ENCODE measurements at places on chromosomes 13 and 19.
A peak's percentile ranks its signal among the peaks of the same experiment; 100 is the strongest.

DNA sequence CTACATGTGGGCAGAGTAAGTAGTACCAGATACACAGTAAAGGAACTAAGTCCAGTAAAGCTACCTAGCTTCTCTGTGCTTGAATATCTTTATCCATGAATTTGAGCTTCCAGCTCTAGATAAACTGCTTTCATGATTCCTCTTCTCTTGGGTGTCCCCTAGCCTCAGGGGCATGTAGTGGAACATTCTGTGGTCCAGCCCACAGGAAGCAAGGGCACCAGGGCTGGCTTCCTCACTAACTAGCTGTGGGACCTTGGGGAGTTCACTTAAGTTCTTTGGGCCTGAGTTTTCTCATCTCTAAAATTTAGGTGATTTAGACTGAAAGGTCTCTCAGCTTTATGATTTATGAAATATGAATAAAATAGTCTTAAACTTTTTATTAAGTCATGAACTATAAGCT is 185.7 kb downstream of the KATNAL1 start:
- DNase-seq: no peak

DNA sequence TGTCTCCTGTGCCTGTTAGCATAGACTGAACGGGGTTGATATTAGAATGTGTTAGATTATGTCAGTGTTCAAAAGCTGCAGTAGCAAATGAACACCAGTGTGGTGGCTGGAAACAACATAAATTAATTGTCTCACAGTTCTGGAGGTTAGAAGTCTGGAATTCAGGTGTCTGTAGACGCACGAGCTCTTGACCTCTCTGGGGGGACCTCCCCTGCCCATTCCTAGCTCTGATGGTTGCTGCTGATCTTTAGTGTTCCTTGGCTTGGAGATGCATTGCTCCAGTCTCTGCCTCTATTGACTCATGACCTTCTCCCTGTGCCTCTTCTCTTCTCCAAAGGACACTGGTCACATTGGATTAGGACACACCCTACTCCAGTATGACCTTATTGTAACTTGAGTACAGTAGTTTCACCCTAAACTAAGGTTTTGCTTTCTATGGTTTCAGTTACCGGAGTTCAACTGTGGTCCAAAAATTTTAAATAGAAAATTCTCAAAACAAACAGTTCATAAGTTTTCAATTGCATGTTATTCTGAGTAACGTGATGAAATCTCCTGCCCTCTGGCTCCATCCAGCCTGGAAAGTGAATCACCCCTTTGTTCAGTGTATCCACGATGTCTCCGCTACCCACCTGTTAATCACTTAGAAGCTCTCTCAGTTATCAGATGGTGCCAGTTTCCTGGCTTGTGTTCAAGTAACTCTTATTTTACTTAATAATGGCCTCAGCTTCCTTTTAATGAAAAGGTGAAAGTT is 273.2 kb downstream of the MYO16 start:
- DNase-seq: no peak

GRCh38 chr19:12825254-12826131 is 8.9 kb downstream of the RTBDN start:
- peak; percentile 34 for DNase-seq

GRCh38 chr19:34432797-34433196 is 4.6 kb downstream of the UBA2 start:
- DNase-seq: no peak

GRCh38 chr19:38975214-38975860 is at the start of gene FBXO17:
Gene FBXO17, minus strand, starts transcription at chr19:38975742. Its CDS starts 25,423 bp downstream, at chr19:38950319.
- no peak for DNase-seq

- DNase-seq: no peak
Measured at GRCh38 chr19:38070573-38070972, 153.4 kb downstream of the DPF1 start.

DNA sequence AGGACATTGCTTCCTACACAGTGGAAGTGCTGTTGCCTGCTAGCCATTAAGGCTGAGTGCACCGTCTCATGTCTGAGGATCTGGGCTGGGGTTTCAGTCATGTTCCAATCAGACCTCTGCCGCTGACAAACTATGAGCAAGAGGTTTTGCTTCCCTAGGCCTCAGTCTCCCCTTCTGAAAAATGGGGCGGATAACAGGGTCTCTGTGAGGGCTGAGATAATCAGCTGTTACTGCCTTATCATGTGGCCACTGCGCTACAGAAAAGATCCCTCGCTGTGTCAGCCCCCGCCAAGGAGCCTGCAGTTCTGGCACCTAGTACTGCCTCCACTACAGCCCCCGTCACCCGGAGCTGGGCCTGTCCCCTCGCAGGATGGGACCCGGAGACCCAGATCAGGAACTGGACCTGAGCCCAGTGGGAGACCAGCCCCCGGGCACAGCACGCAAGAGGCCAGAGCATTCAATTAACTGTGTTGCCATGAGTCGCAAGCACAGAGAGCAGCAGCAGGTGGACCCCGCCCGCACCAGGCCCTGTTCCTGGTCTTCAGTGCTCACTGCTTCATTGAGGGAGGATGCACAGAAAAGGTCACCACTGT is 3.0 kb upstream of the PNKP start:
- DNase-seq: no peak

DNA sequence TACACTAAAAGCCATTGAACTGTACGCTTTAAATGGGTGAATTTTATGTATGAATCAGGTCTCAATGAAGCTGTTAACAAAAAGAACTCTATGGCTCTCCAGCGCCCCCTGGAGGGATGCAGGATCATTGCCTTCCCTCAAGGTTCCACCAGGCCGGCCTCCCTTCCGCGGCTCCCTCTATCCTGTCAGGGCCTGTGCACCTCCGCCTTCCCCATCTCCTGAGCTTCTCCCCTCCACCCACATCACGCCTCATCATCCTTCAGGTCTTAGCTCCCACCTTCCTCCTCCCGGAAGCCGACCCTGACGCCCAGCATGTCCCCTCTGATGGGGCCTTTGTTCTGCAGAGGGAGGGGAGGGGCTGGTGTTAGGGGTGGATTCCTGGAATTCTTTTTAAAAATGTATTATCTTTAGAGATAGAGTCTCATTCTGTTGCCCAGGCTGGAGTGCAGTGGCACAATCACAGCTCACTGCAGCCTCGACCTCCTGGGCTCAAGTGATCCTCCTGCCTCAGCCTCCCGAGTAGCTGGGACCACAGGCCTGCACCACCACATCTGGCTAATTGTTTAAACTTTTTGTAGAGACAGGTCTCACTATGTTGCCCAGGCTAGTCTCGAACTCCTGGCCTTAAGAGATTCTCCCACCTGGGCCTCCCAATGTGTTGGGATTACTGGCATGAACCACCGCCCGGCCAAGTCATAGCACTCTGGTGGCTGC is 27.7 kb downstream of the MEIS3 start:
- DNase-seq: peak; percentile 83

DNA sequence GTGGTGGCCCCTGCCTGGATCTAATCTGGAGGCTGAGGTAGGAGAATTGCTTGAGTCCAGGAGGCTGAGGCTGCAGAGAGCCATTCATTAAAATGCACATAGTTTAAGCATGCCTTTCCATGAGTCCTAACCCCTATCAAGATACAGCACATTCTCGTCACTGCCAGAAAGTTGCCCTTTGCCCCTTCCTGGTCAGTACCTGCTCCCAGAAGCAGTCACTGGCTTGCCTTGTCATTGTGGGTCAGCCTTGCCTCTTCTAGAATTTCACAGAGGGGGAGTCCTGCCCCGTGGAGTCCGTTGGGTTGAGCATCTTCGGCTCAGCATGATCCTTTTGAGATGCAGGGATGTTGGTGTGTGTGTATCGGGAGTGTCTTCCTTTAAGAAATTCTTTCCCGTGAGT is 10.8 kb downstream of the BICRA start:
- no peak for DNase-seq

- no peak for DNase-seq
Measured at GRCh38 chr13:64314331-64314730, 2898.7 kb upstream of the PCDH20 start.

GRCh38 chr13:25966086-25966485 is 85.7 kb downstream of the SHISA2 start:
- DNase-seq: no peak

DNA sequence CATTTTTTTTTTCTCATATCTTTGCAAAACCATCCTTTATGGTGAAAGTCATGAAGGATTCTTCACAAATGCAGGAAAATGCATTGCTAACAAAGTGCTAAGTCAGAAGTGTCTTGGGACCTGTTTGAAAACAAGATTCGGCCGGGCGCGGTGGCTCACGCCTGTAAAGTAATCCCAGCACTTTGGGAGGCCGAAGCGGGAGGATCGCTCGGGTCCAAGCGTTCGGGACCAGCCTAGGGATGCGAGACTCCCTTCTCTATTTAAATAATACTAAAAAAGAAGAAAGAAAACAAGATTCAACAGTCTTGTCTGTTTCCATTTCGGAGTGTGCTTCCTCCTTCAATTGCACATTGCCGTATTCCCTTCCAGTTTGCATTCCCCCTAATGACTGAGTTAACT is 819 bp downstream of the EID2B start:
- no peak for DNase-seq

DNA sequence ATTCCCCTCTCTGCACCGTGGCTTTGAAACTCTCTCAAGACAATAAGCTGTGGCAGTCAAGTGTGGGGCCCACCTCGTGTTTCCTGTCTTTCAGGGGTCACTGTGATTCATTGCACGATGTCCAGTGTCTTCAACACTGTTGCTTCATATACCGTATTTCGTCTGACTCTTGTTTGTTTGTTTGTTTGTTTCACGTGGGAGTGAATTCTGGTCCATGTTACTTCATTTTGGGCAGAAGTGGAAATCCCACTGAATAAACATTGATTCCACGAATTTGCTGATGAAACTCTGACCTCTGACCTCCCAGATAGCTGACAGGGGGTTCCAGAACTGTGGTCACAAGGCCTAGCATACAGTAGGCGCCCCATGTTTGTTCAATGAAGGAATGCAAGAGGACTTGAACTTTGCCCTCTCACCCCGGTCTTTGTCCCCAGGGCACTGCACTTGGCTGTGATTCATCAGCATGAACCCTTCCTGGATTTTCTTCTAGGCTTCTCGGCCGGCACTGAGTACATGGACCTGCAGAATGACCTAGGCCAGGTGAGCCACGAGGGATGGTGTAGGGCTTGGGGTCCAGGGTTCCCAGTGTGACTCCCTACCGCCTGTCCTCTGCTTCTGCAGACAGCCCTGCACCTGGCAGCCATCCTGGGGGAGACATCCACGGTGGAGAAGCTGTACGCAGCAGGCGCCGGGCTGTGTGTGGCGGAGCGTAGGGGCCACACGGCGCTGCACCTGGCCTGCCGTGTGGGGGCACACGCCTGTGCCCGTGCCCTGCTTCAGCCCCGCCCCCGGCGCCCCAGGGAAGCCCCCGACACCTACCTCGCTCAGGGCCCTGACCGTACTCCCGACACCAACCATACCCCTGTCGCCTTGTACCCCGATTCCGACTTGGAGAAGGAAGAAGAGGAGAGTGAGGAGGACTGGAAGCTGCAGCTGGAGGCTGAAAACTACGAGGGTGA is 5.1 kb downstream of the NFKBIB start:
- no peak for DNase-seq

- DNase-seq: no peak
Measured at GRCh38 chr13:56015919-56016318, 1124.8 kb upstream of the PRR20A start.

GRCh38 chr13:21348488-21349120 is 110.5 kb downstream of the ZDHHC20 start:
- no peak for DNase-seq

DNA sequence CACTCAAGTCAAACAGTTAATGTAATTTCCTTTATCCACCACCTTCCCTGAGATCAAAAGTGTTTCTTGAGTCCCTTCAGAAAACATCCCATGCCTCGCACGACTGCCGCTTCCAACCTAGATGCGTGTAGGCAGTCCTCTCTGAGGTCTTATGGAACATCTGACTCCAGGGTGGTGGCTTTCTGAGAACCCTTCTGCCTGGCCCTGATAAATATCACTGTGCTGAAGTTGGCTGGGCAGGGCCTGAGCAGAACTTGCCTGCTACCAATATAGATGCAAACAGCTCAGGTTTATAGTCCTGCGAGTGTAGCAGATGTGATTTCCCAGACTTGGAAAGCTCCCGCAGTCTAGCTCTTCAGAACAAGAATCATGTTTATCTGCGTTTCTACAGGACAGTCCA is 61.1 kb upstream of the GPR12 start:
- no peak for DNase-seq

GRCh38 chr19:3743486-3743885 is 18.0 kb downstream of the APBA3 start:
- DNase-seq: no peak

DNA sequence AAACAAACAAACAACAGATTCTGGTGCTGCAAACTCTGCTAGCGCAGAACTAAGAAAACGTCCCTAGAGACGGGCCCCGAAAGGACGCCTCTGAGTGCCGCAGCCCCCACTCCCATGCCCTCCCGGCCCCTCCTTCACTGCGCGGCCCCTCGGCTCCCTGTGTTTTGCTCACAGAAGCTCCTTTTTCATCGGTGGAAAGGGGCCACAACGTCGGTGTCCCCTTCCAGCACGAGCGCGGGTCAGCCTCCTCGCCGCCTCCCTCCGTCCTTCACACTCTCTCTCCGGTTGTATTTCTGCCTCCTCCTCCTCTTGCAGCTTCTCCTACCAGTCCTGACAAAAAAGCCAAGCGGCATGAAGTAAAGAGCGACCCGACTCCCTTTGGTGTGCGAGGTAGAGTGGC is 14.8 kb upstream of the F7 start:
- DNase-seq: no peak

GRCh38 chr13:51603716-51604115 is 19.5 kb downstream of the WDFY2 start:
- DNase-seq: no peak

DNA sequence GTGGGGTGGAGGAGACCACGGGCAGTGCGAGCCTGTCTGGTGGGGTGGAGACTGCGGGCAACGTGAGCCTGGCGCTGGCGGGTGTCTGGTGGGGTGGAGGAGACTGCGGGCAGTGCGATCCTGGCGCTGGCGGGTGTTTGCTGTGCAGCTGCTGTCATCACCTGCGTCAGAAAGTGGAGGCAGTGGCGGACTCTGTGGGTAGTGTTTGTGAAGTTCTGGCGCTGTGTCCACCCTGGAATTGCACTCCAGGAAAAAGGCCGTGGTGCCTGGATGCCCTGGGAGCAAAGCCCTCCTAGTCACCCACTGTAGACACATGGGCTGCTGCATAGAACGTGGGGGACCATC is 6.2 kb downstream of the TEX29 start:
- DNase-seq: no peak

DNA sequence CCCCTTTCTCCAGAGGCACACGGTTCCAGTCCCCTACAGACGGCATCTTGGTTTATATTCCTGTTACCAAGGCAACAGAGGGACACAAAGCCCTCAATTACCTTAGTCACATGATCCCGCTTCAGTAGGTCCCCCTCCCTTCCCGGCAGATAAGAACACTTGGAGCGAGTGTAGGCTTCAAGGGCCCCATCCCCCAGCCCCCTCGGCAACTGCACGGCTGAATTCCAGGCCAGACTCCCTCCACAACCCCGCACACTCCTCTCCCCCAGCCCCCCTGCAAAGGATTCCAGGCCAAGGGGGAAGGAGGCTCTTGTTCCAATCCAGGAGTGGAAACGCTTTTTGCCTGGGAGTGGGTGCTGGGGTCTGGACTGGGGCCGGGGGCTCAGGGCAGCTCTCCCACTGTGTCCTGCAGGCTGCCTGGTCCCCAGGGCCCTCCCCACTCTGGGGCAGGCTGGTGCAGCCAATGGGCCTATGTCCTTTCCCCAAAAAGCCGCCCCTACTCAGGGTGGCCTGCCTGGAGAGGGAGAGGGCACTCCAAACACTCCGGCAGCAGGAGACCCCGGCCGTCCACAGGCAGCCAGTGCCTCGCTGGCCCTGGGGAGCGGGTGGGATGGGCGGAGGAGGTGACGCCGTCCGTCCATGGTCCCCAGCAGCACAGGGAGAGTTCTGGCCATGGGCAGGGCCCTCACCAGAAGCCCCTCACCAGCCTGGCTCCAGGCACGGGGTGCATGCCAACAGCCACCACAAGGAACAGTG is 62.6 kb downstream of the MLLT1 start:
- DNase-seq: no peak
